ENCODE measurements at places on chromosomes 7 and 10.

DNA sequence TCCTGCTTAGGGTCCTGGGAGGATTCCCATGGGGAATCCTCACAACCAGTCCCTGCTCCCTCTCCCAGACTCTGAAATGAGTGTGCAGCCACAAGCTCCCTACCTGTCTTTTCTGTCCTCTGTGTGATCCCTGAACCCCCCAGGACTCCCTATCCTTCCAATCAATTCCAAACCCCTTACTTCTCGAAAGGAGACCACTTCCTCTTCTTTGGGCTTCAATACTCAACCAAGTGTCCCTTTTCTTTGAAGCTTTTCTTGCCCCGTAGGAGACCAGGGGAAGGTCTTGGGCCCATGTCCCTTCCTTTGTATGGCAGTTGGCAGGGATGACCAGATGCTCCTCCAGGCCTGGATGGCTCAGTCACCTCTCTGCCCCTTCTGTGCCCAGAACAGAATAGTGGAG lies 1.7 kb downstream of the AEBP1 start:
- no peak for DNase-seq

DNA sequence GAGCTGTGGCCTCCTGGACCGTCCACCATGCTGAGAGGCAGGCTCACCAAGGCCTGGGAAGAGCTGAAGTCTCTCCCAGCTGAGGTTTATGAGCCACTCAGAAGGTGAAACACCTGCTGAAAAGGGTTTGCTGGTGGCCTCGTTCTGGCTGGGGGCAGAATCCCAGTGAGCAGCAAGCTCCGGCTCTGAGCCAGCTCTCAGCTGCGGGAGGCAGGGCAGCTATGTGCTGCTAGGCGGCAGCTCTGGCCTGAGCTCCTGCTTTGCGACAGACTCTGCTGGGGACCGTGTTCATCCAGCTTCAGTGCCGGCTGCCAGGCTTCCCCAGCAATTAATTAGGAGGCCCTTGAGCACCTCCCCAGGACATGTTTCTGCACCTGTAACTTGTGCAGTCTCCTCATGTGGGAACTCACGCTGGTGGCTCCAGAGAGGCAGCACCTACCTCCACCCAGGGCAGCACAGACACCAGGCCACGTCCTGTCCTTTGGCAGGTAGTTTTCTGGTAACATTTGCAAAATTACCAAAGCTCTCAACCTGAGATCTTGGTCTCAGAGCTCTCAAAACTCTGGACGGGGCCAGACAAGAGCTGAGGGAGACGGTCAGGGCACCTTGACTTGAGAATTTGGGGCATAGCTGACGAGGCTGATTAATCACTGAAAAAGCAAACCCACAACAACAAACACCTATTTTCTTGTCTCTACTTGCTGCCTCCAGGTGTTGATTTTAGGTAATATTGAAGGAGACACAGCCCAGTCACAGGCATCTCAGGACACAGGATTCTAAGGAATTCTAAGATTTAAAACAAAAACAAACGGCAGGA lies 185.0 kb downstream of the TCERG1L start:
- DNase-seq: no peak

- no peak for DNase-seq
These were observed 169.2 kb downstream of the SEMA3A start for GRCh38 chr7:84025332-84025927.

GRCh38 chr7:8386926-8387550 lies 46.4 kb upstream of the NXPH1 start:
- no peak for DNase-seq

GRCh38 chr7:139727151-139727705 lies 50.6 kb downstream of the HIPK2 start:
- no peak for DNase-seq

DNA sequence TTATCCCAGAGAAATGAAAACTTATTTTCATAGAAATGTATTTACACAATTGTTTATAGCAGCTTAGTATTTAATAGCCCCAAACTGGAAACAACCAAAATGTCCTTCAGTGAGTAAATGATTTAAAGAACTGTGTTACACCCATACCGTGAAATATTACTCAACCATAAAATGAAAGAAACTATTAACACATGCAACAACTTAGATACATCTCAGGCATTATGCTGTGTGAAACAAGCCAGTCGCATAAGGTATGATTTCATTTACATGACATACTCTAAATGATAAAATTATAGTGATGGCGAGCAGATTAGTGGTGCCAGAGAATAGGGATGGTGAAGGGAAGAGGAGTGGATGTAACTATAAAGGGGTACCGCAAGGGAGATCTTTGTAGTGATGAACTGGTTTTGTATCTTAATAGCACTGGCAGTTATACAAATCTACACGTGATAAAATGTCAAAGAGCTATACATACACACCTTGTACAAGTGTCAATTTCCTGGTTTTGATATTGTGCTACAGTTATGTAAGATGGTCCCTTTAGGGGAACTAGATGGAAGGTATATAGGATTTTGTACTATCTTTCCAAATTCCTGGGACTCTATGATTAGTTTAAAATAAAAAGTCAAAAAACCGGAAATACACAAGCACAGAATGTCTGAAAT lies 40.5 kb downstream of the MACC1 start:
- DNase-seq: no peak

Data from KG1 (cell line).